ENCODE measurements at places on chromosomes 5 and 9.

DNA sequence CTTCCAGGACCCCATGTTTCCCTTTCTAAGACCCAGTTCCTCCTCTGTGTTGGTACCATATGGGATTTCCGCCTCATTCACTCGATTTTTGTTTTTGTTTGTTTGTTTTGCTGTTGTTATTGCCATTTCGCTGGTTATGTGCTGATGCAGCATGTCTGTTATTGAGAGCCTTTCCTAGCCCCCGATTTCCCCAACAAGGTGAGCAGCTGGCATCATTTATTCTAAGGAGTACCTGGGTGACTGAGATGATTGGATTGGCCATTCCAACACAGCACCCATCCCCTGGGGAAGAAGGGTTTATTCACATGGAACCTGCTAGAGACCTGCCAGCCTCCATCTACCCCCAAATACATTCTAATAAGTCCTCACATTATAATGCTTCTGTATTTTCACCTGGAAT lies 2.7 kb downstream of the GLRA1 start:
- no peak for DNase-seq

DNA sequence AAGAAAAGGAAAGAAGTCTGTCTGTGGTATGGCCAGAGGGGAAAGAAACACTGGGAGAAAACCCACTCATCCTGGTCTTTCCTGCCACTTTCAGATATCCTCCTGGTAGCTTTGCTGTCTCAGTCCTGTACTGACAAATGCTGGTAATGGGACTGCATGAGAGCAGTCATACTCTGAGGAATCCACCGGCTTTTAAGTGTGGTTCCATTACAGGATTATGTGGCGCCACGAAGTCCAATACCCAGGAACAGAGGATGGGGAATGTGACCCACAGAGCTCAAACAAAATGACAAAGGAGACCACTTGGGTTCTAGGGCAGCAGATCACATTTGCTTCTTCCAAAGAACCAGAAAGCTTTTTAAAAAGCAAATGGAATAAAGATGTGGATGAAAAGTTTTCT lies 26.3 kb upstream of the FBP1 start:
- DNase-seq: no peak

GRCh38 chr9:17863213-17863883 lies 284.5 kb downstream of the SH3GL2 start:
- no peak for DNase-seq

DNA sequence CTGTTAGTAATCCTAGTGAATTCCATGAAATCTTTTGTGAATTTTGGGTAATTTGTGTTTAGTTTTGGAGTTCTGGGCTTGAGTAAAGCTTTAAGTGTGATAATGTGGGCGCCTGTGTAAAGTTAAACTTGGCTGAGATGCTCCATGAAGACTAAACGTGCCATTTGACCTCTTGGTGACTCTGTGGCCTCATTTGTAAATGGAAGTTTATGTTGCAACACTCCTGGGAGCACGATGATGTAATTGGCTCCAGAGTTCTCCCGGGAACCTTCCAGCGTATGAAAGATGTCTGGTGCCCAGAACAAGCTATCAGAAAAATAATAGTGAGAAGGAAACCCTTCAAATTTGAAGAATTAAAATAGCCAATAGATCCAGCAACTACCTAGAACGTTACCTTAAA lies 981.2 kb downstream of the TLE4 start:
- DNase-seq: no peak

GRCh38 chr5:87015901-87016300 lies 251.8 kb upstream of the RASA1 start:
- no peak for DNase-seq

- no peak for DNase-seq
Measured at GRCh38 chr5:41787265-41787664, 83.0 kb downstream of the OXCT1 start.
